ENCODE measurements at places on chromosomes 3 and 15.

DNA sequence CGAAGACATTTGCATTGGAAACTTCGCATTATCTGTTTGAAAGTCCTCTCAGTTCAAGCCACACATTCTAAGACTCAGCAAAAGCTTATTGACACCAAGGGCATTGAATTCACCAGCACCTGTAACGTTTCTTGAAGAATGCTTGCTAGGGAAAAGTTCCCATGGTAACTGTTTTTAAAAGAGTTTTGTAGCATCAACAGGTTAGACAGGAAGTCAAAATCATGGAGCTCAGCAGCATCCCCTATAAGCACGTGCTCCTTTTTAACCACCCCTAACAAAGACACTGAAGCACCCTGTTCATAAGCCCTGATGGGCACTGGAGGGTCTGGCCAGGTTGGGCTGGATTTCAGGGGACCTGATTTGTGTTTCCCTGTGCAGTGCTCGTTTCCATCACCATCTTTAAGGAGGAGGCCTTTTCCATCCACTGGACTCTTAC is 229.7 kb upstream of the BHLHE40 start:
- DNase-seq = no peak

DNA sequence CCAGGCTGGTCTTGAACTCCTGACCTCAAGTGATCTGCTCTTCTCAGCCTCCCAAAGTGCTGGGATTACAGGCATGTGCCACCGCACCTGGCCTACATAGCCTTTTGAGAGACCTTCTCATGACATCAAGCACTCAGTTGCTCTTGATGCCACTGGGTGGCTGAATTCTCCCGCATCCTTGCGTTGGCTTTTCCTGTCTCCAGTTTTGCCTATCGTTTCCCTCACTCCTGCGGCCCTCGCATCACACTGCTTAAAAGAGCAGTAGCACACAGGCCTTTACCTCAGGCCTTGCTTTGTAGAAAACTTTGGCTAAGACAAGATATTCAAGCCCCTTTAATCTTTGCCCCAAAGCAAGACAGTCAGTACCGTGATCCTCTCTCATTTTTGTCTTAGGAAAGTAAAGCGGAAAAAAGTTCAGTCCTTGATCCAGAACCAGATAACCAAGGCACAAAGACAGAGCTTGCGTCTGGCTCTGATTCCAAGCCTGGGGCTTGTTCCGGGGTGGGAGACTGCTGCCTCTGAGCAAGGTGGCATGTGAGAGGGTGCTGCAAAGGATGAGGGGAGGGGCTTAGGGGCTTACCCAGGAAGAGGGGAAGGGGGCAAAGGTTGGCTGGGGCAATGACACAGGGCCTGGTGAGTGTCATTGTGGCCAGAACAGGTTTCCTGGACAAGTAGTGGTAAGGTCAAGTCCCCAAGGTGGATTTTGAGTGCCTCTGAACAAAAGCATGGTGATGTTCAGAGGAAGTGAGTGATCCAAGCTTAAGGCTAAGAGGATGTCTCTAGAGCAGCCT is 175.0 kb upstream of the TLE3 start:
- no peak for DNase-seq

DNA sequence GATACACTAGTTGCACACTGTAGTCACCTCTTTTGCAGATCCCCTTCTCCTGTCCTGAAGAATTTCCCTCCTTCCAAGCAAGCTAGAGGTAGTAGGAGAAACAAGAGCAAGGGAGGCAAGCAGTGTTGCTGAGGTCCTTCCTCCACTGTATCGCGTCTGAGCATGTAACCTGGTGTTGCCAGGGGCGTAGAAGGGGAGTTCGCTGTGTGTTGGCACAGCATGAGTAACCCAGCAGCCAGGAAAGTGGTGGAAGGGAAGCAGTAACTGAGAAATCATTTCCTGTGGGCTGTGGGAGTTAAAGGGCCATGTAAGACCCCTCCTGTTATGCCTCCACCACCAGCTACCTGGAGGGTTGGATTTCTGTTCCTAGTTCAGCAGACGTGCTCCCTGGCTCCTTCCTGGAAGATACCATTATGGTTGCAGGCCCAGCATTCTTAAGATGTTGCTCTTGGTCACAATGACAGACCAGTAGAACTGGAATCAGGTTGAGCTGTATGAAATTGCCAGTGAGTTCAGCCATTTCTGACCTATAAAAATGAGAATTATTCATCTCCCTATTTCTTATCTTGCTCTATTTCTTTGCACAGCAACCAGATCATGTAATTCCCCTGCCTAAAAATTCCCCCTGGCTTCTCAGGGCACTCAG is 215.3 kb upstream of the TOPAZ1 start:
- DNase-seq = no peak

DNA sequence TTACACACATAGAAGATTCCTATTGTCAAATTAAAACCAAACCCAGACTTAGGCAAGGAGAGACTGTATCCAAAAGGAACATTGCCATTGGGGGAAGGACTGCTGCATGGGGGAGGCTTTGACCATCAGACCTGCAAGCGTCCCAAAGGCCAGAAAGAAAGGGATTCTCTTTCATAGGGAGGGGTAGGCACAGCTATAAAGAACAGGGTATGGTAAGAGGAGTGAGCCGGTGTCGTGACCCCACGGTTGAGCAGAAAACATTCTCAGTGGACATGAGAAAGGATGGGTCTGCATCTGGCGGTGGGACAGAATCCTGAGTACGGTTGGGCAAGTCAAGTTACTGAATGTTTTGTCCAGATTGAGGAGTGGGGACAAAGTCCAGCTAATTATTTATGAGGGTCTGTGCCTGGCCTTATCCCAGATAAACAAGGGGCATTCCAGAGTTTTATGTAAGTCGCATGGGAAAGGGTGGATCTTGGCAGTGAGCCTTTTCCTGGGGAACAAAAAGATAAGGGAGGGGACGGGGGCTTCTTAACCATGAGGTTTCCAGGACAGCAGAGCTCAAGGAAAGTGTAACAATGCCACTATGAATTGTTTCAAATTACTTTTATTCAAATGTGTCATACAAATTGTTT is 357.8 kb downstream of the OCA2 start:
- no peak for DNase-seq

DNA sequence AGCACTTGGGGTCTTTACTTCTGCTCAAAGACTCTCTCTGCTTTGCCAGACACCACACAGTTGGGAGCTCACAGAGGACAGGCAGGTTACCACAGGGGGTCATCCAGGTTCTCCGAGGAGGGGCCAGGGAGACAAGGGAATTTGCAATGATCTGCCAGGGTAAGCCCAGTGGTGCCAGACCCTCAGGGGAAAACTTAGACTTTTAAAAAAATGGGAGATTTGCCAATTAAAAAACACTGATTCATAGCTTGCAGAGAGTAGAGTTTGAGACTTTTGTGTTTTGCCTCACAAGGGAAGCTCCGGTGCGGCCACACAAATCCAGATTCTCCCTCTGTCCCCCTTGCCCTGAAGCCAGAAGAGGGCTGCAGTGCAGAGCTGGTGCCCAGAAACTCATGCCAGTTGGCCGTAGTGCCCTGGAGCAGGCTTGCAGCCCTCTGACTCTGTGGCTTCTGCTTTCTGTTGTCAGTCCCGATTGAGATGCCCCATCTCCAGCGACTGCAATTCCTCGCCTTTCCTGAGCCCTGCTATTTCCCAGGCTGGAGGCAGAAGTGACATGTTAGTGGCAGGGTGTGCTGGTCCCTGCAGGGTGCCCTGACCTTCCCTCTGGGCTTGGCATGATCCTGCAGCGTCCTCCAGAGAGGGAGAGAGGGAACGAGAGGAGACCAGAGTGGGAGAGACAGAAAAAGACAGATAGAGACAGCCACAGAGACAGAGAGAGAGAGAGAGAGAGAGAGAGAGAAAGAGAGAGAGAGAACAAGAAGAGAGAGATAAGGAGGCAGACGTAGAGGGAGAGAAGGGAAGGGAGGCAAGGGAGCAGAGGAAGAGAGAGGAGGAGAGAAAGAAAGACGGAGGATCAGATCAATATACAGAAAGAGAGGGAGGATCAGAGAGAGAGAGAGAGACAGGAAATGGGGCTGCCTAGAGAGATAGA is 46.0 kb downstream of the RHCG start:
- no peak for DNase-seq

GRCh38 chr15:91224755-91225380 is 124.8 kb downstream of the SV2B start:
- no peak for DNase-seq

DNA sequence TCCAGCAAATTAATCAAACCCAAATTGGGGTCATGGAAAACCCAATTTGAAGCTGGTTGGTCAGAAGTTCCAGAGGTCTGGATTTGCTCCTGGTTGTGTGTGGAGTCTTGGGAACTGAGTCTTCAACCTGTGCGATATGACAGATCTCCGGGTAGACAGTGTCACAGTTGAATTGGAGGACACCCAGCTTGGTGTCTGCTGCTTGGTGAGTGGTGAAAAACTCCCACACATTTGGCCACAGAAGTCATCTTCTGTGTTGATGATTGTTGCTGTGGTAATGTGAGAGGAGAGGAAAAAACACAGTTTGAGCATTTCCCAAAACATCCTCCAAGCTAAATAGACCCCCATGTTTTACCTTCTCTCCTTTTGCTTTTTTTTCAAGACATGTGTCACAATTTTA is 218.1 kb downstream of the TP63 start:
- no peak for DNase-seq

- no peak for DNase-seq
These were observed 1.4 kb downstream of the CACNA2D3 start for GRCh38 chr3:54123776-54124196.

DNA sequence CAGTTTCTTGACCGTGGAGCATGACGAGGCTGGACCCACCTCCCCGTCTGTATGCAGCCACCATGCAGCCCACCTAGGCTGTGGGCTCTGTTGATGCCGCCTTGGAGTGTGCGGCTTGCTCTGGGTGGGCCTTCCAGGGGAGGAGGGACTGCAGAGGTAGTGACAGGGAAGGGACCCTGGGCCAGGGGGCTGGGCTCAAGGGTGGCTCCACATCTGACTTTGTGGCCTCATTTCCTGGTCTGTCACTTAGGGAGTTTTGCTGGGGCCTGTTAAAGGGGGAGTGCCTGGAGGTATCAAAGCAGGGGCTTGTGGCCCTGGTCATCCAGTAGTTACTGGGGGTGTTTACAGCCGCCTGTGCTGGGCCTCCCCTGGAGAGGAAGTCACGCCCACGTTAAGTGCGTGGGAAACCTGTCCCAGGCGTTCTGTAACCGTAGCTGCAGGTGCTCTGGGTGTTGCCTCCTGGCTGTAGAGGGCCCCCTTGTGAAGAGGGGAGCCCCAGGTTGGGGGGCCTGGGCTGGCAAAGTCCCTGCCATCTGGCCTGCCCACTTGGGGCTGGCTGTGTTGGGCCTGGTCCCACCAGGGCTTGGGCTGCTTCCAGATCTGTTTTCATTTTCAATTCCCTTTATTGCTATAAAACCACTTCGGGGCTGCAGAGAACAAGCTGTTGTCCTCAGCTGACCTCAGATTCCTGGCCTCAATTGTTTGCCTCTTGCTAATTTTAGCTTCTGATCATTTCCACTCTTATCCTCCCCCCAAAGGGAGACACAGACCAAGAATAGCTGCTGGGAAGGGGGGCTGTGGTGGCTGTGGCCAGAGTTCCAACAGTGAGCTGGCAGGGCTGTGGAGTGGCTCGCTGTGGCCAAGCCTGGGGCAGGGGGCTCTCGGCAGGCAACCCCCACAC is 26.5 kb downstream of the KLF13 start:
- peak; percentile 29 for DNase-seq

Data from activated T-helper 1 cell treated with anti-CD3 and anti-CD28 coated beads, Interleukin-12 subunit alpha, Interleukin-12 subunit beta, Interleukin-2, Interleukin-4 antibody, amounts not matched to agents 30 ng/mL and 10 ng/mL and 1 ng/mL, durations not matched to agents 14 hours and 24 hours and 36 hours (primary cell).